Upper lobe of right lung (tissue), 1 donor: ENCODE measurements at places on chromosomes 11 and 22. TPM values are rescaled to one million over a fixed set of nuclear protein-coding genes. Genes with fewer than 3 reads are reported as not detected.

GRCh38 chr11:119093942-119094815 lies 7.5 kb downstream of the DPAGT1 start:
- peak; percentile 77 for DNase-seq

DNA sequence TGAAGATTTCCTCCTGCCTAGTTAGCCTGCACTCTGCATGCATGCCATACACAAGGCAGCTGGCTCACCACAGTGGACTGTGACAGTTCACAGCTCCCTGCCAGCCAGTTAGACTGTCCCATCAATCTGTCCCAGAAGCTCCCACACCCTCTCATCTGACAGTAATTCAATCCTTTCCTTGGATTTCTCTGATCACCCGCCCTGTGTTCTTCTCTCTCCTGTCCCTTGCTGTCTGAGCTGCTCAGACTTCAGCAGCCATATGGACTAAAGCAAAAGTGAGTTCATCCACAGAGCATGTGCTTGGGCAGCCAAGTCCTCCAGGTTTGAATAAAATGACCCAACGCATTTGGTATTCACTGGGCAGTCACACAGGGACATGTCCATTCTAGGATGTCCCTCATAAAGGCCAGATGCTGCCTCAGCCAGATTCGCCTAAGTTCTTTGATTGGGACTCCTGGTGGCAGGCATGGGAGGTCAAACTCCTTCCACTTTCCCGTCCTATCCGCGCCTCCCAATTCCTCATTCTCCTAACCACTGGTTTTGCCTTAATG lies 54.5 kb upstream of the ZBTB44 start:
- DNase-seq, result no peak

GRCh38 chr11:31810779-31811647 lies at the start of gene PAX6:
PAX6 (minus strand) TSS chr11:31811322; CDS start chr11:31806411, 4,911 bp downstream.
- no peak for DNase-seq

Gene RNF169
- 21.3 TPM for total RNA-seq

DNA sequence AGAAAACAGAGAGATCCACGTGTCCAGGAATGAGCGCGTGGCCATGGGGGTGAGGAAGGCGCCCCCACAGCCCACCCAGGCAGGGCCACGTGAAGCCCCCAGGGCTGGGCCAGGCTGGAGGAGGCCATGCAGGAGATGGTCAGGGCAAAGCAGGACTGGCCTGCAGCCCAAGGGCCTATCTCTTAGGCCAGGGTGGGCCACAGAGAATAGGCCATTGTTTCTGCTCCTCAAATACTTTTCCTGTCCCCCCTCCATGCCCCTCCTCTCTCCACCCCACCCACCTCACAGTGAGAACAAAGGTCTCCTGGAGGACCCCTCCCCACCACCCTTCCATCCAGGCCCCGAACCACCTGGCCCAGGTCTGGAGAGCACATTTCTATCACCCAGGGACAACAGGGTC lies 8.3 kb upstream of the CDC42EP1 start:
- DNase-seq, result no peak

Gene TSSK2
- not detected for total RNA-seq

DNA sequence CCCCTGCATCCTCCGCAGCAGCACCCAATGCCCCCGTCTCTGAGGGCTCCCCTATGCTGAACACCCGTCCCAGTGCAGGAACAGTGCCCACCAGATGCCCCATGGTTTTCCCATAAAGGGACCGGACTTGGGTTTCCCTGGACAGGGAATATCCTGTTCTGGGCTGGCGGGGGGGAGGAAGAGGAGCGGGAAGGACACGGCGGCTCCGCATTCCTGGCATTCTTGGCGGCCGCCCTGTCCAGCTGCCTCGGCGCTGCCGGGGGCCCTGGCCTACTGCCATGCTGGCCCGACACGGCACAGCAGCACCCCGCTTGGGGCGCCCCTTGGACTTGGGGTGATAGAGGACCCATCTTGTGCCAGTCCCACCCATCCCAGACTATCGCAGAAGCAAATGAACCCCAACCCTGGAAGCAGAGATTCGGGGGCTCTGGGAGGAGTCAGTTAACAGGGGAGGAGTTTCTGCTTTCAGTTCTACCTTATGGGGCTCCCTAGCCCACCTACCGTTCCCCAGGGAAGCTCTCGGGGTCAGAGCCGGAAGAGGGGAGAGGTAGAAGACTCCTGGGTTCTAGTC lies 23.7 kb upstream of the CBX7 start:
- peak; percentile 77 for DNase-seq

- no peak for DNase-seq
Observed at GRCh38 chr11:74581954-74582547, 10.3 kb upstream of the POLD3 start.

GRCh38 chr22:50057278-50058060 lies 629 bp downstream of the TTLL8 start:
- no peak for DNase-seq

GRCh38 chr11:86594746-86595145 lies 77.7 kb downstream of the ME3 start:
- DNase-seq, result no peak

DNA sequence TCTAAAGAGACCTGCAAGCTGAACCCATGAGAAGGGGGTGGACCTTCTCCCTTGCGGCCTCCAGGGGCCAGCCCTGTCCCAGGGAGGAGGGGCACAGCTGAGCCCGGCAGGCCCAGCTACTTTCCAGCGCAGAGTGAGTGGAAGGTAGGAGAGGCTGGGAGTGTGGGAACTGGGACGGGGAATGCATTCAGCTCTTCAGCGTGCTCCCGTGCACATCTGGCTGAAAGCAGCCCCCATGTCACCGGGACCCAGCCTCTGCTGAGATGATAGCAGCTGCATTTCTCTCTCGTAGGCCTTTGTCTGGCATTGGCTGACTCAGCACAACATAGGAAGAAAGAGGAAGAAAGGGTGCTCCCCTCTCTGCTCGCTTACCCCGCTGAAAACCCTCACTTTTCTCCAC lies 951.5 kb downstream of the TBC1D22A start:
- DNase-seq, result no peak

GRCh38 chr22:38886333-38886732 lies 14.3 kb upstream of the CBX6 start:
- no peak for DNase-seq

DNA sequence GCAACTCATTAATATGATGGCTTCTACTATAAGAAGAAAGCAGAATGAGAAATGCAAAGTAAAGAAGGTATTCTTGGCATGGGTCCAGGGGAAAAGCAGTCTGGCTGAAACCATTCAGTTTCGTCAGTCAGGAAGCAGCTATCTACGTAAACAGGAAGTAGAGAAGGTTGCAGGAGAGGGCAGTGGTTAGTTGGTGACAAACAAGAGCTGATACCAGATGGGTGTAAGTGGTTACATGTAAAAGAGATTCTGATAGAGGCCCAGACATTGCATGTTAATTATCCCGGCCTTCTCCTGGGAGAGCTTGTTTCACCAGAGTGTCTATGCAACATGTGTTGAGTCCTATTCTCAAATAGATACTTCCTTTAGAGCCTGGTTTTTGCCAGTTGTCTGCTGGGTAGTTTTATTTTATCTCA lies 58.4 kb upstream of the PSMA1 start:
- no peak for DNase-seq

DNA sequence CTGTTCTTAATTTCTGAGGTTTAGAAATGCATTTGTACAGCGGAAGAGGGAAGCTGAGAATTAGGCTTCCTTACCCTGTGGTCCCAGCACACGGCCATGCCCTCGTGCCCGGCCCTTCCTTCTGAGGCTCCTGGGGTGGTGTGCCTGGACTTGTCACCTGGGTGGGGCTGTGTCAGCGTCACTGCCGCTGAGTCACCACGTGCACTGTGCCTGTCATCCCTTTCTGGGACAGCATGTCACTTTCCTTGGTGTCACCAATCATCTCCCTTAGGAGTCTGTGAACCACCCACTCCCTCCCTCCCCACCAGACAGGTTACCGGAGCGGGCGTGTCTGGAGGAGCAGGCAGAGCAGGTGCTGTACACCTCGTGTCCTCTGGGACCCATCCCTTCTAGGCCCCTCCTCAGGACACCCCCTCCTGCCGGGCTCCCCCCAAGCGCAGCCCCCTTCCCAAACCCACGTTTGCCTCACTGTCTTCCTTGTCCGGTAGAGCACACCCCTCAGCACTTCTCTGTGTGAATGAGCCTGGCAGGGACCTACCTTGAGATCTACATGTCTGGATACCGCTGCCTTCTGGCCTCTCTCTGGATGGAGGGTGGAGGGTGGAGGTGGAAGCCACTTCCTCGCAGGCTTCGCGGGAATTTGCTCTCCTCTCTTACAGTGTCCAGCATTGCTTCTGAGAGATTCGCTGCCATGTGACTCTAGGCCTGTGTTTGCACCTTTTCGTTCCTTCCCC lies 367.6 kb downstream of the TBC1D22A start:
- peak; percentile 64 for DNase-seq

- DNase-seq, result no peak
Observed at GRCh38 chr11:128789497-128790150, 77.5 kb downstream of the KCNJ1 start.
